SJSA1 (cell line): ENCODE measurements at places on chromosomes 2 and 18. TPM values are rescaled to one million over a fixed set of nuclear protein-coding genes. Genes with fewer than 3 reads are reported as not detected.

Gene LRRC30
- not detected in 2 replicates for total RNA-seq

Gene MARCHF4
- total RNA-seq = 2.5 and 4.3 TPM in 2 replicates

Gene GAL3ST2
- not detected in 2 replicates for total RNA-seq

Gene PTCD3
- total RNA-seq = 86.1 and 274 TPM in 2 replicates

Gene ECEL1
- total RNA-seq = not detected in 2 replicates

Gene CDH2
- total RNA-seq = 47.2 and 75.7 TPM in 2 replicates

Gene SH3YL1
- total RNA-seq = 19.0 and 57.6 TPM in 2 replicates

Gene ATOH8
- total RNA-seq = 9.8 and 16.4 TPM in 2 replicates

Gene GNLY
- not detected in 2 replicates for total RNA-seq

Gene LYG2
- not detected in 2 replicates for total RNA-seq

Gene ITPRIPL1
- 0.50 and 0.55 TPM in 2 replicates for total RNA-seq

Gene TBR1
- total RNA-seq = 0.03 TPM in 1 of 2 replicates, not detected in the other

Gene KCNK3
- total RNA-seq = not detected in 2 replicates

Gene DSC1
- total RNA-seq = not detected in 2 replicates

Gene GCG
- not detected in 2 replicates for total RNA-seq

Gene CRYGD
- total RNA-seq = not detected in 2 replicates

Gene SMYD1
- not detected in 2 replicates for total RNA-seq

Gene CRYBA2
- not detected in 2 replicates for total RNA-seq
